Suppressor macrophage treated with lipopolysaccharide for 1 hour (primary cell): ENCODE measurements at places on chromosomes 13 and 19.

GRCh38 chr13:19674898-19675297, 41.4 kb downstream of the MPHOSPH8 start:
- DNase-seq = no peak

DNA sequence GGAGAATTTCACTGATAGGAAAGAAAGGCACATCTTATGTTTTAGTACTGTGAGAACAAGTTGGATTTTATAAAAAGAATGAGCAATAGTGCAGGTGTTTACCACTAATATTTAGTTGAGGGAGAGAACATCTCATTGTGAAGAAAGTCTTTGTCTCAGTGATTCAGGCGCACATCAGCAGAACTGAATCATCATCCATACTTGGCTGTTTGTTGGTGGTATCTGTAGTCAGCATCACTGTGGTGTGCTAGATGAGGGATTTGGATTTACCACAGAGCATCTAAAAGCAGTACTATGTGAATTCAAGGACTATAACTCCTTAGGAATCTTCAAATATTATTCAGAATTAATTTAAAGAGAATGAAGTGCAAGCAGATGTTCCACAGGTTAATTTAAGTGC, 1380.5 kb upstream of the ATXN8OS start:
- no peak for DNase-seq

DNA sequence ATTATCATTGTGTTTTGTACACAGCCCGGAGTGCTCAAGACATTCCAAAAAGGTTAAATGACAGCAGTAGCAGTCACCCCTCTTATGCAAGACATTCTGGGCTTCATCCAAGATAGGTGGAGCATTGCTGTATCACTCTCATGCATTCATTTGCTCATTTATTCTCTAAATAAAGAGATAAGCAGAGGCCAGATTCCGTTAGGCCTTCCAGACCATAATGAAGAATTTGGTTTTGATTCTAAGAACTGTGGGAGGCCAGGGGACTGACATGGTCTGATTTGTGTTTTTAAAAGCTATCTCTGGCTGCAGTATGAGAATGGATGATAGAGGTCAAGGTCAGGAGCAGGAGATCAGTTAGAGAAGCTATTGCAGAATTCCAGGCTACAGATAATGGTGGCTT, 145.8 kb downstream of the KCNRG start:
- DNase-seq = no peak

DNA sequence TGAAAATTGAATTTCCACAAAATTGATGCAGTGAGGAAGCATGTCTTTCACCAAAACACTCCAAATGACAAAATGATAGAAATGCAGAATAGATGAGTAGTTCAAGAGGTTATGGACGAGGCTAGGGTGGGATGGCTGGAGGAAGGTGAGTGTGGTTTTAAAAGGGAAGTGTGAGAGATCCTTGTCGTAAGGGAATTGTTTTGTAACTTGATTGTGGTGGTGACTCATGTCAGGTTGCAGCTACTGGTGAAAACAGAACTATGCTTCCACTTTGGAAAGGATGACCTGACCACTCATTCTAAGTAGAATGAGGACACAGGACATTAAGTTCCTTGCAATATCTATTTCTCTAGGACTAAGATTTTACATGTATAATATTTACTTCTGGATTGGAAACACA, 345.7 kb downstream of the MTUS2 start:
- peak; percentile 46 for DNase-seq

- DNase-seq = no peak
Measured at GRCh38 chr13:74111901-74112824, 22.0 kb downstream of the KLF12 start.

DNA sequence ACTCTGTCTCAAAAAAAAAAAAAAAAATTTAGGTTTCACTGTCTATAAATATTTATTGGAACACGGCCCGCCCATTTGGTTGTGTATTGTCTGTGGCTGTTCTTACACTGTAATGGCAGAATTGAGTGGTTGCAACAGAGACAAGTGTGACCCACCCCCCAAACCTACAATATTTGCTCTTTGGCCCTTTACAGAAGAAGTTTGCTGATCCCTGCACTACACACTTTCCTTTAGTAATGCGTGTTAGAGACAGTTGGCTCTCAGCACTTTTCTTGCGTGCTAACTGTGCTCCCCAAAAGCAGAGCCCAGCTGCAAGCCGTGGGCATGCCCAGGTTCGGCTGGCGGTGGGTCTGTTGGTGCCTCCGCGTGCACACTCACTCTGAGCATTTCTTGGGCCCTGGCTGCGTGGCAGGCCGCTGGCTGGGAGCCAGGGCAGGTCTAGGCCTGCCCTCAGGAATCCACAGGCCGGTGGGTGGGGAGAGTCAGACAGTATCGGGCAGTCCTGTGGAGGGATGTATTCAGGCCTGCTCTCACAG, 72.6 kb downstream of the SIPA1L3 start:
- no peak for DNase-seq

GRCh38 chr13:80039000-80039399, 301.9 kb downstream of the SPRY2 start:
- DNase-seq = no peak

DNA sequence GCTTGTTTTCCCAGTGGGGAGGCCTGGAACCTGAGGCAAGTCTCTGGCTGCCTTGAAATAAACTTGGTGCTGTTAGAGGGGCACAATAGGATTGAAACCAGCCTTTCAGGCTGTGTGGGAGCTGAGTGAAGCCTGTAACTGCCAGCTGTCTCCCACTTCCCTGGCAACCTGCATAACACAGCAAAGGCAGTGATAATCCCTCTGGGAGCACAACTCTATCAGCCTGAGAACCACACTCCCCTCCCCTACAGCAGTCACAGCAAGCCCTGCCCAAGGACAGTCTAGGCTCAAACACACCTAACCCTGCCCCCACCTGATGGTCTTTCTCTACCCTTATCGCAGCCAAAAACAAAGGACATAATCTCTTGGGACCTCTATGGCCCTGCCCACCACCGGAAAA, 683.8 kb upstream of the ATXN8OS start:
- no peak for DNase-seq

- no peak for DNase-seq
Measured at GRCh38 chr19:37346091-37346490, 24.8 kb upstream of the ZNF527 start.

- DNase-seq = no peak
Measured at GRCh38 chr13:103406967-103407366, 340.8 kb upstream of the SLC10A2 start.

DNA sequence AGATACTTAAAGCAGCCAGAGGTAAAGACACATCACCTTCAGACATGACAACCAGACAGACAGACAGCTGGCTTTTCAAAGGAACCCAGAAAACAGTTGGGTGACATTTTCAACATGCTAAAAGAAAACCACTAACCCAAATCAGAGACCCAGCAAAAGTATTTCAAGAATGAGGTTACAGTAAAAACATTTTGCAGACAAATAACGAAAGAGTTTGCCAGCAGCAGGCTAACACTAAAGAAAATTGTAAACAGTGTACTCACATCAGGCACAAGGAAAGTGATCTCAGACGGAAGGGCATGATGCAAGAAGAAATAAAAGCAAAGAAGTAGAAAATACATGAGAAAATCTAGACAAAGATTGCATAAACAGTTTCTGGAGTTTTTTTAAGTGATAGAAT, 46.4 kb downstream of the AP1M1 start:
- DNase-seq = no peak

- DNase-seq = no peak
Measured at GRCh38 chr19:34260771-34261173, 6.4 kb downstream of the GARRE1 start.

GRCh38 chr19:15759962-15760565, 22.3 kb downstream of the OR10H3 start:
- peak; percentile 38 for DNase-seq
